ENCODE measurements at places on chromosomes 11 and 22.

- DNase-seq, result no peak
These were observed 67.3 kb upstream of the CREB3L1 start for GRCh38 chr11:46210133-46210636.

- DNase-seq, result no peak
These were observed 286.7 kb downstream of the TBC1D22A start for GRCh38 chr22:47049078-47049624.

DNA sequence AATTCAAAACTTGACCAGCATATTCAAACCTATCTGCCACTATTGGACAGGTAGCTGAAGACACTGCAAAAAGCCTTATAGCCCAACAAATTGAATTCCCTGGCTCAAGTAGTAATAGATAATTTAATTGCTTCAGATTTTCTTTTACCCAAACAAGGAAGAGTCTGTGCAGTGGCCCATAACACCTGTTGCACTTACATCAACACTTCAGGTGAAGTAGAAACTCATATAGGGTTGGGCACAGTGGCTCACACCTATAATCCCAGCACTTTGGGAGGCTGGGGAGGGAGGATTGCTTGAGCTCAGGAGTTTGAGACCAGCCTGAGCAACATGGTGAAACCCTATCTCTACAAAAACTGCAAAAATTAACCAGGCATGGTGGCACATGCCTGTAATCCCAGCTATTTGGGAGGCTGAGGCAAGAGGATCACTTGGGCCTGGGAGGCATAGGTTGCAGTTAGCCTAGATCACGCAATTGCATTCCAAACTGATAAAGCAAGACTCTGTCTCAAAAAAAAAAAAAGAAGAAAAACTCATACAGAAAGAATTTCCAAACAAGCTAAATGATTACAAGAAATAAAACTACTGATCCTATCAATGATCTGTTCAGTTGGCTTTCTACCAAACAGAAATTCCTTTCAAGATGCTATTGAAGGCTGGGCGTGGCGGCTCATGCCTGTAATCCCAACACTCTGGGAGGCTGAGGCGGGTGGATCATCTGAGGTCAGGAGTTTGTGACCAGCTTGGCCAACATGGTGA is 9.5 kb downstream of the FOLR3 start:
- no peak for DNase-seq

DNA sequence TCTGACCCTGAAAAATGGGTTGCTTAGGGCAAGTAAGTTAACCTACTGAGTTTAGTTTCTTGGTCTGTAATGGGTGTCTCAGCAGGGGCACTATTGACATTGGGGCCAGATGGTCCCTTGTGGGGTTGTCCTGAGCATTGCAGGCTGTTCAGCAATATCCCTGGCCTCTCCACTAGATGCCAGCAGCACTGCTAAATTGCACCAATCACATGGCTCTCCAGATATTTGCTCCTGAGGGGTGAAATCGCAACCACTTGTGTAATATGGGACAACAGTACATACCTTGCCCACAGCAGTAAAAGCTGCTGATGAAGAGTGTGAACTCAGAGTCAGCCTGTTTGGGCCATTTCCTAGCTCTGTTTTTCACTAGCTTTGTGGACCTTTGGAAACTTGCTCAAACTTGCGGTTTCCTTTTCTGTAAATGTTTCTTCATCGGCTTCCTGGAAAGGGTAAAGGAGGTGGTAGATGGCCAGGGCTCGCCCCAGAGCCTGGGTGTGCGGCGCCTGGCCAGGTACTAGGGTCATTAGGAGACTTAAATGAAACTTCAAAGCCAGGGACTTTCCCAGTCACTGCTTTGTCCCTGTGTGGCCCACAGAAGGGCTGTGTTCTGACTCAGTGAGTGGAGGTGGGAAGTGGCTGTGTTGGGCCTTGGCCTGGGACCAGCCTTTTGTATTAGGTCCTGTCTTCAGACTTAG is 13.0 kb downstream of the NCF4 start:
- DNase-seq, result no peak

- no peak for DNase-seq
These were observed 21.6 kb downstream of the AAMDC start for GRCh38 chr11:77842441-77843121.

DNA sequence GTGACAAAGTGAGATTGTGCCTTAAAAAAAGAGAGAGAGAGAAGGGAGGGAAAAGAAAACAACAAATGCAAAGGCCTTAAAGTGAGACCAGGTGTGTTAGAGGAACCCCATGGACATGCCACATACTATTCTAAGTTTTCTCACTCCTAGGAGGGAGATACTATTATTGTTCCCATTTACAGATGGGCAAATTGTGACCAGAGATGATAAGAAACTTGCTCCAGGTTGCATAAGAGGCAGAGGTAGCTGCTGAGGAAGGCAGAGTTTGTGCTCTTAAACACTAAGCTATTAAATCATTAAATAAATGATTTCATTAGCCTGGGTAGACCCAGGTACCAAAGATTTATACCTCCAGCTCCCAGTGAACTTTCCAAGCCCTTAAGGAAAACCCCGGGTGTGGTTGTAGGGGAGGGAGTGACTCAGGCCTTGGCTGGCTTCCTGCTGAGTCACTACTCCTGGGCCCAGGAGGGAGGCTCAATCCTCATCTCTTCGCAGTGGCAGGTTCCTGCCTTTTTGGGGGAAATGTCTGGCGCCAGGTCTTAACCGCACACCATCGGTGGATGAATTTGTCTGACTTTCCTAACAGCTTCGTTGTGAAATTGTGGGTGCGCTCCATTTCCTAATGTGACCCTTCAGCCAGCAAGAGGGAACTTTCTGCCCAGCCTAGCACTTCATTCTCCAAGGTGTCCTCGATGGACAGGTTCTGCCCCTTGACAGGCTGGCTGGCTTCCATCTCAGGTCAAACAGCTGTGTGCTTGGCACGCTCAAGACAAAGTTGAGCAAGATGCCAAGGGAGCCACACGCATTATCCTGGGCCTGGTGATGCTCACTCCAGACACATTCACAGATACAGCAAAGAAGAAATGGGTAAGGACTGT is 33.4 kb upstream of the PTPRJ start:
- no peak for DNase-seq

DNA sequence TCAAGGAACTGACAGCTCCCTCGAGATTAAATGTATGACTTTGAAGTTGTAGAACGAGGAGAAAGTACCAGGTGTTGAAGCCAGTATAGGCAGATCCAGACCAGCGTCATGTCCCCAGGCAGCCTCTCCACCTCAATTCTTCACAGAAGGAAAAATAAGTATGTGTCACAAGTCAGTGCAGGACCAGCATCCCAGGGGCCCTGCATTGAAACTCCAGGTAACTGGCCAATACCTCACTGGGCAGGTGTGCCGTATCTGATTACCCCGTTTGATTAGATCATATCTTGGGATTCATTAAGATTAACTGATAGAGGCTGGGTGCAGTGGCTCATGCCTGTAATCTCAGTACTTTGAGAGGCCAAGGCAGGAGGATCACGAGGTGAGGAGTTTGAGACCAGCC is 466.7 kb upstream of the B3GAT1 start:
- DNase-seq, result no peak

- no peak for DNase-seq
These were observed 54.7 kb upstream of the TCF20 start for GRCh38 chr22:42324990-42325710.

- no peak for DNase-seq
These were observed 13.7 kb upstream of the SCUBE1 start for GRCh38 chr22:43356881-43357280.

- DNase-seq, result peak; percentile 87
These were observed 16.1 kb downstream of the LRP5 start for GRCh38 chr11:68328374-68329091.

- DNase-seq, result no peak
These were observed 60.8 kb downstream of the TBC1D22A start for GRCh38 chr22:46823248-46823647.

- peak; percentile 26 for DNase-seq
These were observed 9.3 kb upstream of the CEP295 start for GRCh38 chr11:93652161-93652597.

- DNase-seq, result no peak
These were observed 808.0 kb upstream of the CCDC179 start for GRCh38 chr11:23668324-23668723.

DNA sequence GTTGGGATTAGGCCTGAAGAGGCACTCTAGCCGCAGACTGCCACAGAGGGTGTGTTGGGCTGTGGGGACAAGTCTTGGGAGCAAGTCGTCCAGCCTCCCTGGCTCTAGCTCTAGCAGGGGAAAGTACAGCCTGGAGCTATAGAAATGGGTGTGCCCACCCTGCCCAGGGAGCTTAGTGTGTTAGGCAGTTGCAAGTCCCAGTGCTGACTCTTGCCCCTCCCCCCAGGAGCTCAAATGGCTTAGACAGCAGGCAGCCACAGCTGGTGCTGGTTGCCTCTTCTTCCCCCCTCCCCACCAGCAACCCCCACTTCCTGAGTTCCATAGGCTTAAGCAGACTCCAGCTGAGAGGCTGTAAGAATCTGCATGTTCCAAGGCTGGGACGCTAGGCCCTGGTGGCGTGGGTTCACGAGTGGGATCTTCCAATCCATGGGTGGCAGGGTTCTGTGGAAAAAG is 61.2 kb downstream of the GUCY1A2 start:
- DNase-seq, result no peak

GRCh38 chr22:23219822-23220484 is 39.6 kb downstream of the BCR start:
- no peak for DNase-seq

- peak; percentile 47 for DNase-seq
These were observed 171.0 kb upstream of the ARHGAP20 start for GRCh38 chr11:110883256-110883655.

- DNase-seq, result no peak
These were observed 8.2 kb downstream of the CFL1 start for GRCh38 chr11:65849771-65850216.

DNA sequence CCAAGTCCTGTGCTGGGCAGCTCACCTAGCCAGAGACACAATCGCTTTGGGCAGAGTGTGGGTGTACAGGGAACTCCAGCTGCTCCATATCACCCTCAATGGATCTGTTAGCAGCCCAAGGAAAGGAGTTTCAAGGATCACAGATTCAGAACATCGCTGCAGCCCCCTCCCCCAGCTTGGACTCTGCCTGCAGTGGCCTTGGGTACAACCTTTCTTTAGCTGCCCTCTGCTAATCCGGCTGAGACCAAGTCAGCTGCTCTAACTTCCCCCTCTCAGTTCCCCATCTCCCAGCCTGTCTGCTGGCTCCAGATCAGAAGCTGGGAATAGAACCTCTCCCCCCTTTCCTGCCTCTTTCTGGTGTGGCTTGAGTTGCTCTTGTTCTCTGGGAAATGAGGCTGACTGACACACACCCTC is 1.3 kb downstream of the TMEM86A start:
- peak; percentile 65 for DNase-seq

GRCh38 chr11:128208329-128209137 is 378.8 kb downstream of the ETS1 start:
- peak; percentile 35 for DNase-seq

DNA sequence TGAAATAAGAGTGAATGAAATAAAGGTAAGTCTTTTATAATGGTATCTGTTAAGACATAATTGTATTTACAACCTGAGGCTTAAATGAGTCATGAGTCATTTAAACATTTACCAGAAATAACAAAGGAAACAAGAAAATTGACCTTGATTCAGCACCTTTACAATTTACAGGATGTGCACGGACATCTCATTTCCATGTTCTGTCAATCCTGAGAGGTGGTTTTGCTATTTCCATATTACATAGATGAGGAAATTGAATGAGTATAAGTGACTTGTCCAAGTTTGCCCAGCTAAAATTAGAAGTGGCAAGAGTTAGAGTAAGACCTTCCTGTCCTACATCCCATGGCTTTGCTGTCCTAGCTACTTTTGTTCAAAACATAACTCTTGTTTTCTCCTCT is 89.1 kb downstream of the TRIM44 start:
- no peak for DNase-seq

DNA sequence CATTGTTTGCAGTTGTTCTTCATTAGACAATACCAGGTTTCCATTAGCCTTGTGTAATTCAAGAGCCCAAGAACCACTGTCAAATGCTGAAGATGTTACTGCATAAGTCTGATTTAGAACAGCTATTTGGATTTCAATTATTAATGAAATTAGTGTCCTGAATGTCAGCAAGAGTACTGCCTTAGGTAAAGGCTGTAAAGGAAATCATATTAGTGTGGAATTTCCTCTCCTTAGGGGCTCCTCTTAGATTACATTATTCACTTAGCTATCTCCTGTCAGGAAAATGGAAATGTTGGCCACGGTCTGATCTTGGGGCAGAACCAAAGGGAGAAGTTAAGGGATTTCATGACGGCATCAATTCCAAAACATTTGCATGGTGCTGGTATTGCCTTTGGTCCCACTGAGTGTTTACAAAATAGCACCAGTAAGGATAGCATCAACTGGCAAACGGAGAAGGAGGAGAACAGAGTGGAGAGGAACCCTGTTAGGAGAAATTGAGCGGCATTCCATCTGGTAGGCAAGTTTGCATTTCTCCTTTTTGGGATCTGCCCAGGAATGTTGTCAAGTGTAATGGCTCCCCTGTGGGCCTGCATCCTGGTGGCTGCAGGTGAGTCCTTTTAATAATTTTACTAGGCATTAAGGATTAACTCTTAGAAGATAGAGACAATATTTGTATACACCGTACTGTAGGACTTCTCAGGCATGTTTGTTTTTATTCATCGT is at the start of gene HTR3B:
Gene HTR3B, plus strand, starts transcription at position 418 of the 723 bp plus-strand sequence. Its CDS starts 138 bp downstream, at position 556.
- DNase-seq, result no peak

GRCh38 chr11:73532310-73532709 is 65.6 kb downstream of the FAM168A start:
- DNase-seq, result no peak

DNA sequence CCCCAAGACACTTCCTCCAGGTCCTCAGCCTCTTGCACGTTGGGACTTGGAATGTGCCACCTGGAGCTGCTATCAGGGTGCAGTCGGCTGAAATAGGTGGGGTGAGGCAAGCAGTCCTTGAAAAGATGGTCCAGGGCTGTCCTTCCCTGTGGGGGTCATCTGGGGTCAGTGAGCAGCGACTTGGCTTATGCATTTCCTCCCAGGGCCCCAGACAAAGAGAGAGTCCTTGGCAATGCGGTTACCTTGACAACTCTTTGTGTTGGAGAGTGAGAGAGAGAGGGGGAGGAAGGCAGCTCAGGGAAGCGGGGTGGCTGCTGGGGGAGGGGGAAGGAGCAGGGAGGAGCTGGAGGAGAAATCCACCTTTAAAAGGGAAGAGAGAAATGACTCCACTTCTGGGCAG is 93.8 kb downstream of the MIAT start:
- peak; percentile 46 for DNase-seq

DNA sequence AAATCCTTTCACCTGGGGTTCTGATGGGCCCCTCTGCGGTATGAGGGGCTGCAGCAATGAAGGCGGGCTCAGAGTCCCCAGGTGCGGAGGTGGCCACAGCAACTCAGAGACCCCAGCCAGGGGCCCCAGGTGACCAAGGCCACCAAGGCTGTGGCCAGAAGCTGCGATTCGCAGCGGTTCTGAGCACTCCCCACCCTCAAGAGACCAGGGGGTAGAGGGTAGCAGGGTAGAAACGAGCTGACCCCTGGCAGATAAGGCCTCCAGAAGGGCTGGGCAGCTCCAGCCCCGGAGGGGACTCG is 948 bp downstream of the TNKS1BP1 start:
- DNase-seq, result no peak

- no peak for DNase-seq
These were observed 19.5 kb upstream of the ADORA2A start for GRCh38 chr22:24407884-24408283.

DNA sequence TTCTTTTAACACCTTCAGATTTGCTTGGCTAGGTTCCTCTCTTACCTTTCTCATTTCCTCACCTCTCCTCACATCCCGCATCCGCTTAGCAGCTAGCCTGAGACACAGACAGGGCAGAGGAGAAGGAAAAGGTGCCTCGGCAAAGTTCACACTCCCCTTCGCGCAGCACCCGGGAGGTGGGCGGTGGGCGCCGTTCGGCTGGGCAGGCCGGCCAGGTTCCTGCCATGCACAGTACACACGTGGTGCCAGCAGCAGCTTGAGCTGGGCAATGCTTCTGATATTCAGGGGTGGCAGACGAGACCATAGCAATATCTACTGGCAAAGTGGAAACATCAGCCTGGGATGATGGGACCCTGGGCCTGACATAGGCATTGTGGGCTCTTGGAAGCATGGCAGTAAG is 3.3 kb downstream of the NTM start:
- DNase-seq, result no peak

Data from globus pallidus (tissue), 1 donor.